H9 (cell line): ENCODE measurements at places on chromosomes 16 and 17.

DNA sequence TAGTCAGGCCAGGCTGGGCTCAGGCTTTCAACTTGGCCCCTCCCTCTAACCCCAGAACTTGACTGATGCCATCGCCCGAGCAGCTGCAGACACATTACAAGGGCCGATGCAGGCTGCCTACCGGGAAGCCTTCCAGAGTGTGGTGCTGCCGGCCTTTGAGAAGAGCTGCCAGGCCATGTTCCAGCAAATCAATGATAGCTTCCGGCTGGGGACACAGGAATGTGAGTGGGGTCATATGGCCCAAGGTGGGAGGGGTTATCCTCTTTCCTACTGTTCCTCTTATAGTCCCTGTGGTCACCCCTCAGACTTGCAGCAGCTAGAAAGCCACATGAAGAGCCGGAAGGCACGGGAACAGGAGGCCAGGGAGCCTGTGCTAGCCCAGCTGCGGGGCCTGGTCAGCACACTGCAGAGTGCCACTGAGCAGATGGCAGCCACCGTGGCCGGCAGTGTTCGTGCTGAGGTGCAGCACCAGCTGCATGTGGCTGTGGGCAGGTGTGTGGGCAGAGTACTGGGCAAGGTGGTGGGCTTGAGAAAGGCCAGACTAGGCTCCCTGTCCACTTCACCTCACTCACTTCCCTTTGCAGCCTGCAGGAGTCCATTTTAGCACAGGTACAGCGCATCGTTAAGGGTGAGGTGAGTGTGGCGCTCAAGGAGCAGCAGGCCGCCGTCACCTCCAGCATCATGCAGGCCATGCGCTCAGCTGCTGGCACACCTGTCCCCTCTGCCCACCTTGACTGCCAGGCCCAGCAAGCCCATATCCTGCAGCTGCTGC lies 2.1 kb upstream of the NRN1L start:
- no peak for DNase-seq
- no peak overlapping the region for H3K27ac ChIP-seq
- no peak overlapping the region for H3K4me3 ChIP-seq
- H3K36me3 ChIP-seq, result peaks cover 63% of the 10 kb centered on the region
- H3K4me1 ChIP-seq, result no peaks in the 10 kb centered on the region

DNA sequence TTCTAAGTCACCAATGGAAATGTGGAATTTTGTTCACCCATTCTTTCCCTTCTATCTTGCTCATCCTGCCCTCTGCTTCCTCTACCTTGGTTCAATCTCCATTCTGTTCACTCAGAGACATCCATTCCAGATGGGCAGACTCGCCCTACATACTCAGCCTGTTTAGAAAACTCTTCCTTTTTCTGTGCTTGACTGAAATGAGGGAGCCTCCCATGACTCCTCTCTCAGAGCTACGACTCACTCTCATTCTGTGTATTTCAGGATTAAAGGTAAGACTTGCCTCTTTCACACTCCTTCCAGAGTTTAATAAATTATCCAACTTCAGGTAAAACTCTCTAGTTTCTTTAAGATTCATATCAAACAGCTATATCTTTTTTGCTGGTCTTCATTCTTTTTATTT lies 182.8 kb downstream of the HS3ST3A1 start:
- H3K36me3 ChIP-seq, result no peaks in the 10 kb centered on the region
- H3K4me1 ChIP-seq, result no peaks in the 10 kb centered on the region
- H3K4me3 ChIP-seq, result no peak overlapping the region
- no peaks in the 10 kb centered on the region for H3K27me3 ChIP-seq

GRCh38 chr17:42518755-42519545 lies 17.1 kb upstream of the NAGLU start:
- peaks cover 2% of the 10 kb centered on the region; the same call in 1 of the 2 replicates for H3K27me3 ChIP-seq
- peaks cover 11% of the 10 kb centered on the region; the same call in 1 of the 2 replicates for H3K4me1 ChIP-seq
- H3K27ac ChIP-seq, result no peak overlapping the region
- H3K4me3 ChIP-seq, result no peak overlapping the region

GRCh38 chr16:65500007-65500406 lies 378.1 kb upstream of the CDH11 start:
- peaks cover 2% of the 10 kb centered on the region; the same call in 1 of the 2 replicates for H3K4me1 ChIP-seq
- H3K27ac ChIP-seq, result no peak overlapping the region
- no peaks in the 10 kb centered on the region for H3K36me3 ChIP-seq
- H3K4me3 ChIP-seq, result no peak overlapping the region

DNA sequence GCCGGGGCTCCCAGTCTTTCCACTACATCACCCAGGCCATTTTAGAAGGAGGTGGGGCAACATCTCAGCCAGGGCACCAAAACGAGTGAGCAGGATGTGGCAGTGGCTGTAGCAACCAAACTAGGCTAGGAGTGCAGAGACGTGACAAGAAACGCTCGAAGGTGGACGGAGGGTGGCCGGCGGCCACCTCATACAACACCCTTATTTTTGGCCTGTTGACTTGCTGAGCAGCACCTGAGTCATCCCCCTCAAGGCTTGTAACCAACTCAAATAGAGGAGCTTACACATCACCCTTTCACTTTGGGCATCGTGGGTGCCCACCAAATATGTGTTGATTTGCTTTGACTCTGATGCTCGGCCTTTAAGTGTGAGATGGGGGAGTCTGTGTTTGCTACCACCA lies 23.7 kb upstream of the SOX9 start:
- no peaks in the 10 kb centered on the region for H3K27me3 ChIP-seq
- DNase-seq, result no peak
- H3K27ac ChIP-seq, result no peak overlapping the region

DNA sequence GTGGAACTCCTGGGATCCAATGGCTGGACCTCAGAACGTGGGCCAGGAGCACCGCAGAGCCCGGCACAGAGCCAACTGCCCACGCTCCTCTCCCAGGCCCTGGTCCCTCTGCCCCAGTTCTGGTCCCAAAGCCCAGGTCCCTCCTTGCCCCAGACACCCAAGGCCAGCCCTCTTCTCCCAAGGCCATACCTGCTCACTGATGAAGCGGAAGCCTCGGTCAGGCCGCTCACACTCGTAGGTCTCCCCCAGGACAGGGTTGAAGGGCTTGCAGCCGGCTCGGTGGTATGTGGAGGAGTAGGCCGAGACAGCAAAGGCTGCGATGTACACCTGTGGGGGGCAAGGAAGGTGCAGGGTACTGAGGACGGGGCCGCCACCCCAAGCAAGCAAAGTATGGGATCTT lies 8.5 kb downstream of the OSBPL7 start:
- H3K27me3 ChIP-seq, result no peaks in the 10 kb centered on the region
- DNase-seq, result no peak
- H3K4me1 ChIP-seq, result no peaks in the 10 kb centered on the region
- H3K4me3 ChIP-seq, result no peak overlapping the region

- peaks cover under 1% of the 10 kb centered on the region; the same call in 1 of the 2 replicates for H3K27me3 ChIP-seq
- H3K4me3 ChIP-seq, result no peak overlapping the region
- no peak for DNase-seq
- H3K27ac ChIP-seq, result no peak overlapping the region
These were observed 6.3 kb upstream of the ZFPM1 start for GRCh38 chr16:88446736-88447135.

- no peak overlapping the region for H3K27ac ChIP-seq
- no peaks in the 10 kb centered on the region for H3K27me3 ChIP-seq
- no peaks in the 10 kb centered on the region for H3K4me1 ChIP-seq
- no peak for DNase-seq
These were observed 161.5 kb upstream of the RBFOX1 start for GRCh38 chr16:7171151-7171550.

GRCh38 chr17:3766779-3767178 lies 34.2 kb downstream of the ITGAE start:
- H3K27me3 ChIP-seq, result no peaks in the 10 kb centered on the region
- no peak overlapping the region for H3K4me3 ChIP-seq
- no peak overlapping the region for H3K27ac ChIP-seq
- H3K4me1 ChIP-seq, result no peaks in the 10 kb centered on the region; the same call in 1 of the 2 replicates
- H3K36me3 ChIP-seq, result peaks cover 5% of the 10 kb centered on the region; the same call in 1 of the 2 replicates
